ENCODE measurements at places on chromosomes 11 and 22.

GRCh38 chr22:27987557-27987956 lies 68.5 kb upstream of the PITPNB start:
- no peak for DNase-seq

DNA sequence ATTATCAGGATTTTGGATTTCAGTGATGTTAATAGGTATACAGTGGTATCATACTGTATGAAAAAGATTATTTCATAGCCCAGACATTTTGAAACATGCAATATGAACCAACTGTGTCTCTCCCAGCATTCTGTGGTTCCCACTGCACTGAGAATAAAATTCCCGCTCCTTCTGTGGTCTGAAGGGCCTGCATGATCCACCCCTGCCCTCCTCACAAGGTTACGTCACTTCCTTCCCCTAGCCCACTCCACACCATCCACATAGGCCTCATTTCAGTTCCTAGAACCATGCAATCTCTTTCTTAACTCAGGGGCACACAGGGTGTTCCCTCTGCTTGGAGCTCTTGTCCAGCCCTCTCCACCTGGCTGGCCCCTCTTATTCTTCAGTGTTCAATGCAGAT lies 103.1 kb downstream of the TSPAN18 start:
- DNase-seq: no peak

DNA sequence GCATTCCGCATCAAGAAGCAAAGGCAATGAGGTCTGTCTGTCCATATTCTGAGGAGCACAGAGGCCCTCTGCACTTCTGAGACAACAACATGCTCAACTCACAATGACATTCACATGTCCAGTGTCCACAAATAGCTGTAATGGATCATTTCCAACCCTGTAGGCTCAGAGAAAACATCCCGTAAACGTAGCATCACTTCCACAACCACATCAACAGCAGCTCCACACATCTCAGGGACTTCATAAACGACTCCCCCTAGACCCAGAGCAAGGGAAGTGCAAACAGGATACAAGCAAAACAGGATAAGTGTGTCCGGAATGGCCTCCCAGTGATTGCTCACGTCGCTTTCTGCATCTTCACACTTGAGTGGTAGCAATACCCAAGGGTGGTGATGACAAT lies 100.2 kb downstream of the SYN3 start:
- no peak for DNase-seq

- no peak for DNase-seq
Measured at GRCh38 chr11:96316869-96317268, 26.1 kb downstream of the MAML2 start.

DNA sequence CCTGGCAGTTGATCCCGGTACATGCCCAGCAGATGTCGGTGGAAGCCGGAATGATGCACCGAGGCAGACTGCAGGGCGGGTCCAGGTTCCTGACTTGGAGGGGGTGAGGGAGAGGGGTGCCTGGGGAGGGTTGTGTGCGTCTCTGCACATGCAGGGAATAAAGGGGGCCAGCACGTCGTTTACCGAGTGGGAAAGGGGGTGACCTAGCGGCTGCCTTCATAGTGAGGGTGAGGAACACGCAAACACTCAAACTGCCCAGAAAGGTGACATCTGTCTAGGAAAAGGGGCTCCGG lies 801.7 kb downstream of the TBC1D22A start:
- no peak for DNase-seq

All from central memory CD4-positive, alpha-beta T cell (primary cell).